ENCODE measurements at places on chromosomes 12 and 14. TPM values are rescaled to one million over a fixed set of nuclear protein-coding genes. Genes with fewer than 3 reads are reported as not detected.

GRCh38 chr12:45290216-45290605 lies 74.3 kb downstream of the ANO6 start:
- H3K27me3 ChIP-seq = no peaks in the 10 kb centered on the region
- H3K27ac ChIP-seq = no peak overlapping the region
- H3K36me3 ChIP-seq = no peaks in the 10 kb centered on the region
- no peaks in the 10 kb centered on the region for H3K4me1 ChIP-seq

DNA sequence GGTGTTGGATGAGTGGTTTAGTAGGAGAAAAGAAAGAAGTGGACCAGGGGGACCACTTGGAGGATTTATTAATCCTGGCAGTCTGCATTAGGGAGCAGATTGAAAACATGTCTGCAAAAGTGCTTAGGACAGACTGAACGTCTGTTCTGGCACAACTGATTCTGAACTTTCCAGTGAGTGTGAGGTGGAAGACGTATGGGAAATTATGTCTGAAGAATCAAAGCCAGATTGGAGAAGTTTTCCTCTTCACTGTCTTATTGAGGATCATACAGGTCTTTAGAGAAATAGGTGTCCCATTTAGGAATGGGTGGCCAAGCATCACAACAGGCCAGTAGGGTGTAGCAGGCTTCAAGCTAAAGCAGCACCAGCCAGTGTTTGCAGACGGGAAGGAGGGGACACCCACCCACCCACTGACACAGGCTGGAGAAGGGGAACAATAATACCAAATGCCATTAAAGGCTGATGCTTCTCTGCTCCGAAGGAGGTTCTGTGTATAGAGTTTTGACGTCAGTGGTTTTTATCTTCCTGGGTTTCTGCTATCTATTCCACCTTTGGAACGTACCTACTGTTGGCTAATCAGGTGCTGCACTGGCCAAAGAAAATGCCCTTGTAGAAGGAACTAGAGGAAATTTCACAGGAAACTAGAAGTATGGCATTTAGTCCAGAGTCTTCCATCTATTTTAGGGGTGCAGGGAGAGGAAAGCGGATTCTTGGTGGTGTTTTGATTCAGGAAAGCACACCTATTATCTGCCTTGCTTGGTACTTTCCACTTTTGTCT lies 1.8 kb downstream of the SRRM4 start:
- no peaks in the 10 kb centered on the region for H3K4me1 ChIP-seq
- no peak for DNase-seq
- no peaks in the 10 kb centered on the region for H3K36me3 ChIP-seq
- peaks cover 21% of the 10 kb centered on the region for H3K27me3 ChIP-seq

- no peaks in the 10 kb centered on the region for H3K36me3 ChIP-seq
- H3K27me3 ChIP-seq = peaks cover 62% of the 10 kb centered on the region
- H3K4me1 ChIP-seq = peaks cover 2% of the 10 kb centered on the region
- no peak for DNase-seq
These were observed 22.6 kb upstream of the MAPKAPK5 start for GRCh38 chr12:111819191-111820158.

DNA sequence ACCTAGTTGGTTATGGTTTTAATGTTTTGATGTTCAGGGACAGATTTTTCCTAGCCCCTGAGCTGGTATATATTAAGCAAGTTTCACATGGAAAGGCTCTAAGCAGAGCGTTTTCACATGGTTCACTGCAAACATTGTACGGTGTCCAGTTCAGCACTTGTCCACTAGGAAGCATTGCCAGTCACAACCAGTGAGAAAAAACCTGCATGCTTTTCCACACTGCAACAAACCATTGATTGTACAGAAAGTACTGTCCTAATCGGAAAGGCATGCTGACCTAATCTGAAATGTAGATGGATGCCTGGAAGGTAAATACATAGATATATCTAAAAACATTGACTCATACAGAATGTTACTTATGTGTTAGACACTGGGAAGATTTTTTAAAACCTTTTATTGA lies 25.0 kb upstream of the NPAS3 start:
- DNase-seq = no peak
- no peaks in the 10 kb centered on the region for H3K36me3 ChIP-seq
- H3K4me1 ChIP-seq = no peaks in the 10 kb centered on the region

NDRG2 gene
- total RNA-seq = 11.0 TPM

DNA sequence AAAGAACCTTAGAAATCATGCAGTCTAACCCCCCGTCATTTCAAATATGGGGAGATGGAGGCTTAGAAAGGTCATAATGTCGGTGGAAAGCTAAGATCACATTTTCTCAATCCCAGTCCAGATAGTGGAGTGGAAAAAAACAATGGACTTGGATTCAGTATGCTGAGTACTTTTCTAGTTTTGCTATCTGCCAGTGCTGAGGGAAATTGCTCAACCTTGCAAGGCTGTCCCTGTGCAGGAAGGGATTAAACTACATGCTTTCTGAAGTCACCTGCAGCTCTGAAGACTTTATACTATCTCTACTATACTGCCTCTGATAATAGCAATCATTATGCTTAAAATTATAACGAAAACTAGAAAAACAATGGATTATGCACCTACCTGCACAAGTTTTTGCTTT lies 272.8 kb downstream of the LRIG3 start:
- H3K4me1 ChIP-seq = no peaks in the 10 kb centered on the region
- H3K4me3 ChIP-seq = no peak overlapping the region
- no peaks in the 10 kb centered on the region for H3K27me3 ChIP-seq
